ENCODE measurements at places on chromosomes 5 and 9. TPM values are rescaled to one million over a fixed set of nuclear protein-coding genes. Genes with fewer than 3 reads are reported as not detected.

Gene IL9
- total RNA-seq, result not detected

Gene FAM153A
- not detected for total RNA-seq

Gene ADRA1B
- not detected for total RNA-seq

Gene OSMR
- total RNA-seq, result not detected

Gene FGFR4
- total RNA-seq, result 145 TPM

Gene FRMD3
- total RNA-seq, result 0.03 TPM

Gene ORM2
- not detected for total RNA-seq

Gene LRRC19
- total RNA-seq, result not detected

Gene WDR38
- not detected for total RNA-seq

Measured in HT-29 (cell line).